ENCODE measurements at places on chromosomes 2 and 18.

DNA sequence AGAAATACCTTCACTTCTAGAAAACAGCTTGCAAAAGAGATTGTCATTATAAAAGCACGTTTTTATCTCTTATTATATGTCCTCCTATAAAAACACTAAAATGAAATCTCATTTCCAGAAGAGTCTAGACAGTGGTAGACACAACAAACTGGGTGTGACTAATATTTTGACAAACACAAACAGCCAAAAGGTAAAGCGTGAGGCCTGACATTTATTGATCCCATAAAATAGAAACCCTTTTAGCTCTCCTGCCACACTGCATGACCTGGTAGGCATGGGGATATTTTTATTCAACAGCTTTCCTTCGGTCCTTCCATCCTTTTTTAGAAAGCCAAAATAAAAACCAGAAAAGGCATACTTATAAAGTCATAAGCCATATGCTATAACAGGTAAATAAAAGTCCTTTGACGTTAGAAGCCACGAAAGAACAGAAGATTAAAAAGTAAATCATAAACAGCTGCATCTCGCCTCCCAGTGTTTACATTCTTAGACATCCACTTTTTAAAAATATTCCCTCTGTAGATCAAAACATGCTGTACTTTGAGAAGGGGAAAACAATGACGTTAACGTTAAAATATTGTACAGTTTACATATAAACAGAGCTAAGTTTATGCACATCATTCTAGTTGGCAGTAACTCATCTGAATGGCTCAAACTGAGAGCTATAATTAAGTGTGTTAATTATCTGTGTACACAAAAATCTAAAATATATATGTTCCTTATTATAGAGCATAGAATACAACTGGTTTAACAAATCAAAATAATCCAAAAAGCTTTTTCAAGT is 44.6 kb downstream of the IRS1 start:
- no peak for DNase-seq

- DNase-seq = no peak
These were observed 237.6 kb downstream of the ALPK2 start for GRCh38 chr18:58391231-58391825.

DNA sequence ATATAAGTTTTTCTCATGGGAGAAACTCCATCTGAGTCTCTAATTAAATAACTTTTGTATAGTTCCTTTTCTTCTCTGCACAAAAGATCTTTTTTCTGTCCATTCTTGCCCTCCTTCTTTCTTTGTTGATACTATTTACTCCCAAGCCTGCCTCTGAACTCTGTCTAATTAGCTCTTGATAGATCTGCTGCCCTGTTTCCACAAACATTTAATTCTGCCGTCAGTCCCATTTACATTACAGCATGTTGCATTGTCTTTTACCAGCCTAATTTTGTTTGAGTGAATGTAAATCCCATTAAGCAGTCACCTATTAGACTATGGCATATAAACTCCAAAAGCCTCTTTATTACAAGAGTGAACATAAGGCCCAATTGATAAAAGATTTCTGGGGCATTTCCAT is 254.4 kb downstream of the ERBB4 start:
- no peak for DNase-seq

- DNase-seq = no peak
These were observed 226.2 kb downstream of the SLC8A1 start for GRCh38 chr2:40225670-40226210.

DNA sequence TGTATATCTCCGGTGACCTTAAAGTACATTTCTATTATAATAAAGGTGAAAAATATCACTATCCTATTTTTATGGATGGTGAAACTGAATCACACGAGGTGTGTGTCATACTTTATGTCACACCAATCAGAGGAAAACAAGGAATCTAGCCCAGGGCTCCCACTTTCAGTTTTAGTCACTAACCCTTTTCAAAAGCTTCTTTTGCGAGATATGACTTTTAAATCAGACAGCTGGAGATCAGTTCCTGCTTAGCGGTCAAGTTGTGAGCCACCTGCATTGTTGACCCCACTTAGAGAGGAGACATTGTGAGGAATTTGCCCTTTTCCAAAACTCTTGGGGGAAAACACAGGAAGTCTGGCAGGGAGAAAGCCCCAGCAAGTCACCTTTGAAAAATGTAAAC is 70.5 kb downstream of the CPS1 start:
- no peak for DNase-seq

DNA sequence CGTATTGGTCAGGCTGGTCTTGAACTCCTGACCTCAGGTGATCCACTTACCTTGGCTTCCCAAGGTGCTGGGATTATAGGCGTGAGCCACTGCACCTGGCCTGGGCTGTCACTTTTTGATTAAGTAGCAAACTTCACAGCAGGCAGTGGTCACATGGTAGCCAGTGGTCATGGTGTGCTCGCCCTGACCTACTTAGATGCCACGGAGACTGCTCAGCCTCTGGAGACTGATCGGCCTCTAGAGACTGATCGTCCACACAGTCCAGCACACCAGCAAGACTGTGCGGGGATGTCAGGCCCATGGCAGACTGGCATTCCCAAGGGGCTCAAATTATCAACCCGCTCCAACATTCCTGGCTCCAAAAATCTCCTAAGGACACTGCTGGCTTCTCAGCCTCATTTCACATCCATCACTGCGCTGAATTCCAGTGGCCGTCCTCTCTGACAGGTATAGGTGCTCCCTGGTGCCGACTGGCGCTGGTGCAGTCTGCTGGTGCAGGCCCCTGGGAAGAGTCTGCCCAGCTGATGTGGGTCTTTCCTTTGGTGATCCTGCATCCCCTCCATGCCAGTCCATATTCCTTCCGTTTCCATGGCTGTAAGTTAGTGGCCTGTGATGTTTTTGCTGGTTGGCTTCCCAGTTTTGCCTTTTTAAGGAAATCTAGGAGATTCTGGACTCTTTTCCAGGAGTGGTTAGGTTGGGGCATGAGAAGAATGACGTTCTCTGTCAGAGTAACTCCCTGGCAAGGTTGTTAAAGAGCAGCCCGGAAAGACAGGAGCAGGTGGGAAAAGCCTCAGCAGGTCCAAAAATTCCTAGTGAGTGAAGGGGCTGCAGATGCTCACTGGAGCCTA is 374.5 kb upstream of the HS6ST1 start:
- no peak for DNase-seq

GRCh38 chr2:186891185-186891621 is 42.2 kb upstream of the ZSWIM2 start:
- DNase-seq = peak; percentile 65

DNA sequence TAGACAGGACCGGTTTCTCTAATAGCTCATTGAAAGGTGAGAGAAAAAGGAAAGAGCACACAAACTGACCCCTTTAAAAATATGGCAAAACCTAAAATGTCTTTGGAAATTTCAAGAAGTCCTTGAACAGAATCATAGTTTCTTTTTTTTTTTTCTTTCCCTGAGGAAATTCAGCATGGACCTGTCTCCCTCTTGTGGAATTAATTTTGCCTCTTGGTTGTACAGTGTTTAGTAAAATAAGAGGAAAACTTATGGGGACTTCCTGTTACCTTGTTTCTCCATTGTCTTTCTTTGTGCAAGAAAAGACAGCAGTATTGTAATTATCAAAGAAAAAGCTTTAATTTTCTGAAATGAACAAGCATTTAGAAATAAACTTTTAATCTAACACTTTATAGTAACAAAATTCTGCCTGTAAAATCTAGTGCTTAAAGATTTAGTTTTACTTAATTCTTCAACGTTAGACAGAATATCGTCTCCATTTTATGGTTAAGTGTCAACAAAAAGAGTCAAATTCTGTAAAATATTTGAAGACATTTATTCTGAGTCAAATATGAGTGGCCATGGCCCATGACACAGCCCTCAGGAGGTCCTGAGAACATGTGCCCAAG is 176.3 kb upstream of the NABP1 start:
- no peak for DNase-seq

DNA sequence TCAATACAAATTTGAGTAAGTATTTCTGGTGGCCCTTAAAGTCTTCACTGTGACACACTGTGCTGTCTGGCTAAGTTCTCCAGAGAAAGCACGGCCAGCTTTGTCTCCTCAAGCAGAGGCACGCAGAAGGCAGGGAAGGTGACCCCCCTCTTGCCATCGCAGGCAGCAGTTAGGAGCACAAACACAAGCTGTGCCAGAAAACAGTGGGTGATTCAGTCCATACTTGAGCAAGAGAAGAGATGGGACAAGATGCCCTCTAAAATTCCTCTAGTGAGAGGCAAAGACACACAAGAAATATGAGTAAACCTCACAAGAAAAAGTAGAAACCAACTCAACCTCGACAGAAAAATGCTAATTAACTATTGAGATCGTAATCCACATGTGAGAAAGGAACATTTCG is 9.8 kb downstream of the MCEE start:
- no peak for DNase-seq

DNA sequence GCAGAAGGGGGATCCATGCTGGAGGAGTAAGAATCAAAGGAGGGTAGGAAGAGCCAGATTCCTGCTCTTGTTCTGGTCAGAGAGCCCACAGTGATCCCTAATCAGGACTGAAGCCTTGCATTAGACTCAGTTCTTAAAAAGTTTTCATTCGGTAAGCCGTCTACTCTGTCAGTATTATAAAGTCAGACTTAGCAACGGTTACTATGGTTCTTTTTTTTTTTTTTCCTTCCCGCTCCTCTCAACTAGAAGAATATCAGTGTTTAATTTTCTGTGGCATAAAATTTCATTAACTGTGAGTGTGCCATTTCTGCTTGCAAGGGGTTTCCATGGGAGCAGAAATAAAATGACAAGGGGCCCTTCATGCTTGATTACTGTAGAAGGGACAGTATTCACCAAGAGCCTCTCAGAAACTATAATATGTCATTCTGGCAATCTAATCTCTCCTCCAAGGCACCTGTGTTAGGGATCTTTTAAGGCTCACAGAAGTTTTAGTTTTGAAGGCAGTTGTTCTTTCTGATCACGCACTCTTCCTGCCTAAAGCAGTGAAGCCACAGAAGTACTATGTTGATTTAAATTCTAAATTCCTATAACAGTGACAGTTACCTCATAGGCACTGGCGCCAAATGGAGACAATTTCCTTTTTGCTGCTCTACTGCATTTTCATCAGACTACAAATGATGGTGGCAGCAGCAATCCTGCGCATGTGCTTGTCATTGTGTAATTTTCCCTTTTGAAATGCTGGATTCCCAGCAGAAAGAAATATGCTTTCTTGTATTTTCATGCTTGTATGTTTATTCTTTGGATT is 57.0 kb downstream of the OSBPL6 start:
- no peak for DNase-seq

GRCh38 chr2:78941751-78942150 is 83.8 kb upstream of the REG3G start:
- no peak for DNase-seq

- DNase-seq = no peak
These were observed 12.7 kb upstream of the PAX3 start for GRCh38 chr2:222311319-222311977.

DNA sequence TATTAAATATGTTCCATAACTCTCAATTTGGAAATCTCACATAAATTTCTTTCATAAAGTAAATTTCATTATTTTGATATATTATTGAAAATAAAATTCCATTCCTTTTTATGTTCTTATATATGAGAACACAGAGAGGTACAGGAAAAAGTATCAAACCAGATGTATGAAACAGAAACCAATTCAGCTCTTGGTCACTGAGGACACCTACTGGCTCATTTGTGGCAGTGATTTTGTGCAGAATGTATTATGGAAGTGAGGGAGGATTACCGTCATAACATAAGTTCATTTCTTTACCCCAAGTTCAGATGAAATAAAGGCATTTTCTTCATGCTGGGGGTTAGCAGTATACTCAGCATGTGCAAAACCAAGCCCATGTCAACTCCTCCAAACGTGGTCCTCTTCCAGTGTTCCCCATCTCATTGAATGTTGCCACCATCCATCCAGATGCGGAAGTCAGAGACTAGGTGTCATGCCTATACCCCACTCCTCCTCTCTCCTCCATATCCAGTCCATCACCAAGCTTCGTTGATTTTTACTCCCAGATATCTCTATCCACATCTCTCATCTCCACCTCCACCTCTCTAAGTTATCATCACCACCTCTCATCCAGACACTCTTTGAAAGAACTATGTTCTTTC is 41.7 kb upstream of the MALL start:
- peak; percentile 45 for DNase-seq

Data from NCI-H226 (cell line).